ENCODE measurements at places on chromosomes 11 and 22.

GRCh38 chr11:1520663-1521267, 34.2 kb upstream of the MOB2 start:
- DNase-seq = peak; percentile 27

GRCh38 chr11:75430714-75431532, 2.1 kb downstream of the KLHL35 start:
- DNase-seq = no peak

- no peak for DNase-seq
Measured at GRCh38 chr22:26313291-26313690, 115.8 kb upstream of the ASPHD2 start.

DNA sequence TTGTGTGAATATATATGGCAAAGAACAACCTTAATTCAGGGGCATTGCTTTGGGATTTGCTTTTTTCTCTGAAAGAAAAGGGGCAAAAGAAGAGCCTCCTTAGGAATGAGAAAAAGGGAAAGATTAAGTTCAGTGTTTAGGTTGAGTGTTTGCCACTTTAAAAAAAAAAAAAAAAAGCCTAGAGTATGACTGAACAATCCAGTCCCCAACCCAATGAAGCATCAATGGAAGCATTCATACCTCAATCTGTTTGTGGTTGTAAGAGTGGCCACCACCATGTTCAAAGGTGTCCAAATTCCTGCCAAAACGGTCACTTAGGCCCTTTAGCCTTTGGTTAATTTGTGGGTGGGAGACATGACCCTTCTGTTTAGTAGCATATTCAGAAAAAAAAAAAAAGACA, 260.6 kb downstream of the SOX6 start:
- DNase-seq = no peak

DNA sequence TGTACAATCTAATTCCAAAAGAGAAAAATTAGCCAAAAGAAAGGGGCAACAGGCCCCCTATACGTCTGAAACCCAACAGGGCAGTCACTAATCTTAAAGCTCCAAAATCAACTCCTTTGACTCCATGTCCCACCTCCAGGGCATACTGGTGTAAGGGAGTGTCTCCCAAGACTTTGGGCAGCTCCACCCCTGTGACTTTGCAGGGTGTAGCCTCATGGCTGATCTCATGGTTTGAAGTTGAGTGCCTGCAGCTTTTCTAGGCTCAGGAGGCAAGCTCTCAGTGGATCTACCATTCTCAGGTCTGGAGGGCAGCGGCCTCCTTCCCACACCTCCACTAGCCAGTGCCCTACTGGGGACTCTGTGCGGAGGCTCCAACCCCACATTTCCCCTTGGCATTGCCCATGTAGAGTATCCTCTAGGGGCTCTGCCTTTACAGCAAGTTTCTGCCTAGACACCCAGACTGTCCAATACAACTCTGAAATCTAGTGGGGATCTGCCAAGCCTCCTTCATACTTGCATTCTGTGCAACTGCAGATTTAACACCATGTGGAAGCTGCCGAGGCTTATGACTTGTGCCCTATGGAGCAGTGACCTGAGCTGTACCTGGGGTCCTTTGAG, 94.5 kb downstream of the TRIM29 start:
- DNase-seq = no peak

GRCh38 chr11:8867035-8867434, 44.0 kb upstream of the AKIP1 start:
- DNase-seq = no peak

DNA sequence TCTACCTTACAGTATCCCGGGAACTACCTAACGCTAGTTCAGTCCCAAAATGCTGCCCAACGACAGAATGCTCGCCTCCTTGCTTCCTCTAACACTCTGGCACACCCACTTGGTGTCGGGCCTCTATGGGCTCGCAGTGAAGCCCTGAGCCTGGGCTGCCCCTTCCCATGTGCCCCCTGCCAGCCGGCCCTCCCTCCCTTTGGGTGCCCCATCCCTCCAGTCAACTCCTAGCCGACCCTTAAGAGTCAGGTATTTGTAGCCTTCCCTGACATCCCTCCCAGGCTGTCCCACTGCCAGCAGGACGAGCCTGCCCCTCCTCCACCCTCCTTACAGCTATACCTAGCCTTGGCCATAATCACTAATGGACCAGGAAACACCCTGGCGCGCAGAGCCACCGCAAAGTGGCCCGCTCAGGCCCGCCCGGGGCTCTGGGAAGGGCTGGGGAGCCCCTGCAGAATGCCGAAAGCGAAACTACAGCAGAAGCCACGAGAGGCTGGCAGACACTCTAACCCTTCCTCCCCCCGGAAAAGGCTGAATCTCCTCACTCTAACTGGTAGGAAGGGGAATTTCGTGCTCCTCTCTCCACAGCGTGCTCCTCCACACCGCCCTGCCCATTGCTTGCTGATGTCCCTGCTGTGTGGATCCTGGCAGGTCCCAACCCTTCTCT, 8.2 kb downstream of the CBX7 start:
- peak; percentile 61 for DNase-seq

GRCh38 chr11:122872046-122872445, 10.5 kb upstream of the JHY start:
- DNase-seq = no peak

Measured in naive B cell (primary cell).